Non-pigmented ciliary epithelial cell (primary cell): ENCODE measurements at places on chromosomes 12 and 14.

DNA sequence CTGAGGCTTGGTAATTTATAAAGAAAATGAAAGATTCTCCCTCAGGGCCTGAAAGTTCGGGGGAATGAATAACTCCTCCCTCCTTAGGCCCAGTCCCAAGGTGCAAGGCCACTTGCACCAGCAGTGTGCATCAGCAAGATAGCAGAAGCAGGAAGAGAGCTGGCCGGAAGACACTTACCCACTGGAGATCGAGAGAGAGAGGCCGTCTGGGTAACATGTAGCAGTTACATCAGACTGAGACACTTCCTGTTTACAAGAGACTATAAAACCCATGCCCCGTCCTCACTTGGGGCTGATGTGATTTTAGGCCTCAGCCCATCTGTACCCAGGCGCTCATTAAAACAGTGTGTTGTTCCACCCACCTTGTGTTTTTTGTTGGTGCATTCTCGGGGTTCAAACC lies 85.2 kb downstream of the TMTC3 start:
- no peak for DNase-seq

GRCh38 chr12:91590966-91591638 lies 408.5 kb upstream of the DCN start:
- DNase-seq, result no peak

- DNase-seq, result no peak
Observed at GRCh38 chr14:79791055-79791732, 420.1 kb downstream of the DIO2 start.

- no peak for DNase-seq
Observed at GRCh38 chr14:23610090-23610814, 25.9 kb upstream of the DHRS2 start.

GRCh38 chr12:106736051-106736957 lies 38.2 kb upstream of the RIC8B start:
- no peak for DNase-seq
